NCI-H1417 (cell line): ENCODE measurements at places on chromosomes 13 and 19.

DNA sequence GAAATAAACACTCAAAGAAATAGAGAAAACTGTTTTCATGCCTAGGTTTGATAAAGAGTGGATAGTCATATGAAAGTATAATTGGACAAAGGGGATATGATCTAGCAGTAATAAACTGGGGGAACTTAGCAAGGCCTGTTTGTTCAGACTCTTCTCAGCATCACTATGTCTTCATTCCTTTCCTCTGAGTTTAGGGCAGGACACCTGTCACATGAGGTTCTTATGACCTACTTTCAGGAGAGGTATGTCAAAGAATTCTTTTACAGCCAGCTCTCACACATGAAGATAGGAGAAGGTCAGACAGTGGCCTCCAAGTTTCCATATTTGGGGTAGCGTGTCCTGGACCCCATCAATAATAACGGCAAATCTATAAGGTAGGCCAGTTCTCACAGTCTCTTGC is 11.4 kb upstream of the RFXAP start:
- no peak for DNase-seq

GRCh38 chr19:3314962-3315675 is 51.3 kb upstream of the NFIC start:
- no peak for DNase-seq

- DNase-seq = no peak
Measured at GRCh38 chr13:53038993-53039392, 10.4 kb downstream of the OLFM4 start.

DNA sequence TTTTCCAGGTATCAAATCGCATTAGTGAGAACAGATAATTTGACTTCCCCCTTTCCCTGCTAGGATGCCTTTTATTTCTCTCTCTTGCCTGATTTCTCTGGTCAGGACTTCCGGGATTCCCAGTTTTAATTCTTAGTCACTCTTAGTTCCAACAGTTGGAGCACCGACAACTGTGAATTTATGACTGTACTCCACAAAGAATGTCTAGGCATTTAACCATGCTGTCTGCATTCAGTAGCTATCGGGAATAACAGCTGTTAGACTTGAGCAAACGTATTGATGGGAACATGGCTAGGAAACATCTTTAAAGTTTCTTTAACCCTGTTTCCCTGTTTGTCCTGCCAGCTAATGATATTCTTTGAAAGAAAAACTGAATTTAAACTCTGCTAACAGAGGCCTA is 14.1 kb upstream of the SPACA7 start:
- no peak for DNase-seq

- DNase-seq = no peak
Measured at GRCh38 chr13:95020298-95020987, 280.8 kb downstream of the ABCC4 start.

GRCh38 chr19:31100206-31100590 is 249.0 kb downstream of the TSHZ3 start:
- DNase-seq = no peak

DNA sequence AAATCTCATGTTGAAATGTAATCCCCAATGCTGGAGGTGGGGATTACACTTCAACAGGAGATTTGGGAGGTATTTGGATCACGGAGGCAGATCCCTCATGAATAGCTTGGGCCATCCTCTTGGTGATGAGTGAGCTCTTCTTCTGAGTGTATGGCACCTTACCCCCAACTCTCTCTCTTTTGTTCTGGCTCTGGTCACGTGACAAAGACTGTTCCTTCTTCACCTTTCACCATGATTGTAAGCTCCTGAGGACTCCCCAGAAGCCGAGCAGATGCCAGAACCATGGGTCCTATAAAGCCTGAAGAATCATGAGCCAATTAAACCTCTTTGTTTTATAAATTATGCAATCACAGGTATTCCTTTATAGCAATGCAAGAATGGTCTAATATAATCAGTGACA is 684.2 kb downstream of the LIG4 start:
- DNase-seq = no peak
